Hematopoietic multipotent progenitor cell treated with erythropoietin and hydrocortisone succinate and interleukin-3 and kit ligand, for 8 days (in vitro differentiated cells): ENCODE measurements at places on chromosomes 3 and 15.
A peak's percentile ranks its signal among the peaks of the same experiment; 100 is the strongest.

DNA sequence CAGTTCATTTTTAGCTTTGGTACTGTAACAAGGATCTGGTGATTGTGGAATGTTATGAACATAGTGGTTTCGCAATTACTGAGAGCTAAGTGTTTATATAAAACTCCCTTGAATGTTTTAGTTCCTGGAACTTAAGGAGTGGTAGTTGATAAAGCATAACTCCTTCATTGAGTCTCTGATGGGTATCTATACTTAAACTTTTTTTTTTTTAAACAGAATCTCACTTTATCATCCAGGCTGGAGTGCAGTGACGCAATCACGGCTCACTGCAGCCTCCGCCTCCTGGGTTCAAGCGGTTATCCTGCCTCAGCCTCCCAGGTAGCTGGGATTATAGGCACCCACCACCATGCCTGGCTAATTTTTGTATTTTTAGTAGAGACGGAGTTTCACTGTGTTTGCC, 11.3 kb downstream of the PRKCI start:
- DNase-seq = peak; percentile 13

DNA sequence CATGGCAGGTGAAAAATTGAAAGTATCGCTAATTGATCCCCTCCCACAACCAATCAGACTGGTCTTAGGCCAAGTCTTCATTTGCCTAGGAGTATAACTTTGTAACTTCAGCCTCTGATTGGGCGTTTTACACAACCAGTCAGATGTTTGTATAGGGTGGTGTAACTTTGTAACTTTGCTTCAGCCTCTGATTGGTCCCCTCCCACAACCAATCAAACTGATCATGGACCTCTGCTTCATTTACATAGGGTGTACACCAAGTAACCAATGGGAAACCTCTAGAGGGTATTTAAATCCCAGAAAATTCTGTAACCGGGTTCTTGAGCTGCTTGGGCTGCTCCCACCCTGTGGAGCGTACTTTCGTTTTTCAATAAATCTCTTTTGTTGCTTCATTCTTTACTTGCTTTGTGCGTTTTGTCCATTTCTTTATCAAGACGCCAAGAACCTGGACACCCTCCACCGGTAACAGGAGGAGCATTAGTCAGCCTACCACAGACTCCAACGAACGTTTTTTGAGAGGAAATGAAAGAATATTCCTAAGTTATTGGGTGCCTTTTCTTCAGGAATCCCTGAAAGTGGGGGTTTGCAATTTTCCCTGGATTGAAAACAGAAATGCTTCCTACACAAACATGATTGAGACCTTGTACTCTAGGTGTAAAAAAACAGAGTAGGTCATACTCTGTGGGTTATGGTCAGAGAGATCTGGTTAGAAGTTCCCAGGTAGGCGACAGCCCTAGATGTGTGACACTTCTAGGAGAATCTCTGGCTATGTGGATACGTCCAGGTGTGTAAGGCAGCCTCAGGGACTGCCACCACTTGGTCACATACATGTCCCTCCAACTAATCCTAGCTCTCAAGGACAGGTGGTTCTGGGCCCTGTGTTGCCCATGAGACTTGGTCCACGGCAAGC, 5.5 kb upstream of the SACM1L start:
- peak; percentile 27 for DNase-seq

- no peak for DNase-seq
Observed at GRCh38 chr15:85456798-85457197, 76.4 kb downstream of the AKAP13 start.

DNA sequence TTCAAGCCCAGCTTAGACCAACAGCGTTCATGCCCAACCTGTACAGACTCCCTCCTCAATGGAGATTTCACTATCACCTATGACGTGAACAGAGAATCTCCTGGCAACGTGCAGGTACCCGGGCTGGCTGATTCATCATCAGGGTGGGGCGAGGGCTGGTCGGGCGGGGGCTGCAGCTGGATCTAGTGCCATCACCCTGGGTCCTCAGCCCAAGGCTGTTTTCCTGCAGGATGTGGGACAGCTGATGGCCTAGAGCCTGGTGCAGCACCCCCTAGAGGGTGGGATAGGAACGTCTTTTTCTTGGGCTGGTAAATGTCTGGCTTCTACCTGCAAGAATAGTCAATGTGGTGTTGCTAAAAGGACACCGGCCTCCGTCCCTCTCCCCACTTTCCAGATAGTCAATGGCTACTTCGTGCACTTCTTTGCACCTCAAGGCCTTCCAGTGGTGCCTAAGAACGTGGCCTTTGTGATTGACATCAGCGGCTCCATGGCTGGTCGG, 4.4 kb downstream of the ITIH3 start:
- DNase-seq = peak; percentile 35
